Esophagus squamous epithelium (tissue), 5 donors: ENCODE measurements at places on chromosomes 4 and X.

GRCh38 chr4:185232370-185232769, 23.0 kb downstream of the SNX25 start:
- DNase-seq, result no peak

GRCh38 chr4:82705169-82705927, 93.2 kb downstream of the SCD5 start:
- DNase-seq, result no peak

DNA sequence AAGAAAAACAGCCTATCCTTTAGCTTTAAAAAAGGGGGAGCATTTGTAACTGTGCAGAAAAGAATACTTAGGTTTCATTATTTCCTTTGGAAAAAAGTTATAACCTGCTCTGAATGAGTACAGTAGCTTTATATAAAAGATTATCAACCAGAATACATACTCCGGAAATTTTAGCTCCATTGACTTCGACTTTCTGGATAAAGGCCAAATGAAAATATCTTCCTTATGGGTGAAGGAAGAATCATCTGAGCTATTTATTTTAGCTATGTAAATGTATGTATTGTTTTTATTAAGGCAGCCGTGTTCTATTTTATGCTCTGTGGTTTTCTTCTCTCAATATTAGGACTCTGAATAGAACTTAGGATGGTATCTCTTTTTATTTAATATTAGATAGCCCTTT, 69.0 kb upstream of the ETNPPL start:
- no peak for DNase-seq

GRCh38 chr4:42425146-42426065, 28.1 kb downstream of the SHISA3 start:
- no peak for DNase-seq

DNA sequence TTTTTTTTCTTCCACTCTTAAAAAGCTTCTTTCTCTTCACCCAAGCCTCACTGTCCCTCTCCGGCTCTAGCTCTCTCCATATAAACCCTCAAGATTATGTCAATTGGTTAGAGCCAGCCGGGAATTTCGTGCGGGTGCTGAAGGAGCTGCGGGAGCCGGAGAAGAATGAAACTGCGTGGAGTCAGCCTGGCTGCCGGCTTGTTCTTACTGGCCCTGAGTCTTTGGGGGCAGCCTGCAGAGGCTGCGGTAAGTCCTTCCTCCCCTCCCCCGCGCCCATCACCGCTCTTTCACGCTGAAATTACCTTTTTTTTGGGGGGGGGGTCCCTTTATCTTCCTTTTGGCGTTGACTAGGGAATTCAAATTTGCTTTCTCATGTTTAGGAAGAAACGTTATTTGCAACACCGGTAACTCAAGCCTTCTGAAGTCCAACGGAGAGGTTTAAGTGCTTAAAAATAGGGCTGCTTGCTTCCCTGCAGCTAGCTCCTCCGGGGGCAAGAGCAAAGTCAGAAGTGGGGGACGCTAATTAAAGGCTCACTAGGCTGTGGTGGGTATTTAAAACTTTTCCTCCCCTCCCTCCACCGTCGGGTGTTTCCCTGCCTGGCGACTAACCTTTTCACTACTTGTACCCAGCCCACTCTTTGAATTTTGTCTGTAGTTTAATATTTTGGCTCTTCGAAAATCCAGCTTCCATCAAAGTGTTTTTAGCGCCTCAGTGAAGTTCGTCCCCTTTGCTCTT, 491 bp downstream of the COL4A5 start:
- no peak for DNase-seq

DNA sequence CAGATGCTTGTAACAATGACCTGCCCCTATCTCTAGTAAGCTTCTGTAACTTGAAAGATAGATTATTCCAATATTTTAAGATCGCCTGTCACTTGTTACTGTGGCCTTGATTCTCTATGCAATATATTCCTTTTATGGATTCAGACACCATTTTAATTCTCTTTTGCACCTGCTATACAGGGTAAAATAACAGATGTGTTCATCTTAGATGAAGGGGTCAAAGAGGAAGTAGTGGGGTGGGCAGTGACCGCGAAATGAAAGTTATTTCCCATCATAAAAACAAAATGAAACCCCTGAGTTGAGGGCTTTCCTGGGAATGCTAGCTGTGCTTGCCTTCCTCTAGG, 175.9 kb downstream of the TSPAN5 start:
- no peak for DNase-seq

GRCh38 chr4:55068522-55068921, 56.9 kb downstream of the KDR start:
- no peak for DNase-seq

GRCh38 chr4:47349326-47349725, 114.2 kb downstream of the COMMD8 start:
- no peak for DNase-seq

- no peak for DNase-seq
Observed at GRCh38 chr4:47672696-47673095, 165.2 kb downstream of the CORIN start.

DNA sequence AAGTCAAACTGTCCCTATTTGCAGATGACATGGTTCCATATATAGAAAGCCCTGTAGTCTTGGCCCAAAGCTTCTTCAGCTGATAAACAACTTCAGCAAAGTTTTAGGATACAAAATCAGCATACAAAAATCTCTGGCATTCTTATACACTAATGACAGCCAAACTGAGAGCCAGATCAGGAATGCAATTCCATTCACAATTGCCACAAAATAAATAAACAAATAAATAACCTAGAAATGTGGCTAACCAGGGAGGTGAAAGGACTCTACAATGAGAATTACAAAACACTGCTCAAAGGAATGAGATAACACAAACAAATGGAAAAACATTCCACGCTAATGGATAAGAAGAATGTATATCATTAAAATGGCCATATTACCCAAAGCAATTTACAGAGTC, 52.9 kb upstream of the CXCL8 start:
- DNase-seq, result no peak

- no peak for DNase-seq
Observed at GRCh38 chrX:13700380-13700779, 11.5 kb downstream of the RAB9A start.

- DNase-seq, result no peak
Observed at GRCh38 chr4:185395238-185395955, at the start of gene LRP2BP. Gene LRP2BP, minus strand, starts transcription at chr4:185395924. Its CDS starts 17,738 bp downstream, at chr4:185378186.

DNA sequence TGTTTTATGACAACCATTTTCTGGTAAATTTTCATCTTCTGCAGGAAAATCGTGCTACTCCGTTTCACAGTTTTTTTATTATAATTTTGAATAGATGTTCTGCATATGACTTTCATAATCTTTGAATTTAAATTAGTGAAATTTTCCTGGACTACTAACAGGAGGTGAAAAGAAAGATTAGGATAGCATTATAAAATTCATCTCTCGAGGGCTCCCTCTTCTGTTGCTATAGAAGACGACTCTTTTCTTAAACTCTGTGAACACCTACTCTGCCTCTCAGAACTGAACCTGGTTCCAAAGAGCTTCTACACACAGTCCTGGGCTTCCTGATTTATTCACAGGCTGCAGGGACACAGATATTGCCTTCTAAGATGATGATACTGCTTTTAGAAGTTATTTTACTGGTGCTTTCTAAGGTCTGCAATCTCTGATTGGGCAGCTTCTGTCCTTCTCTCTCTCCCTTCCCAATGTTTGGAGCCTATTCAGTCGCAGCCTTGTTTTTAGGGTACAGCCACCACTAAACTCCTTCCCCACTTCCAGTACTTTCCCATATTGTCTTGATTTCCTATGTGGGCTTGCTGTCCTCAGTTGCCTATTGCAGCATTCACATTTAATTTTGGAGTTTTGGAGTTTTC, 10.1 kb upstream of the SAP30 start:
- DNase-seq, result no peak

GRCh38 chr4:57190601-57191481, 80.7 kb upstream of the IGFBP7 start:
- no peak for DNase-seq

DNA sequence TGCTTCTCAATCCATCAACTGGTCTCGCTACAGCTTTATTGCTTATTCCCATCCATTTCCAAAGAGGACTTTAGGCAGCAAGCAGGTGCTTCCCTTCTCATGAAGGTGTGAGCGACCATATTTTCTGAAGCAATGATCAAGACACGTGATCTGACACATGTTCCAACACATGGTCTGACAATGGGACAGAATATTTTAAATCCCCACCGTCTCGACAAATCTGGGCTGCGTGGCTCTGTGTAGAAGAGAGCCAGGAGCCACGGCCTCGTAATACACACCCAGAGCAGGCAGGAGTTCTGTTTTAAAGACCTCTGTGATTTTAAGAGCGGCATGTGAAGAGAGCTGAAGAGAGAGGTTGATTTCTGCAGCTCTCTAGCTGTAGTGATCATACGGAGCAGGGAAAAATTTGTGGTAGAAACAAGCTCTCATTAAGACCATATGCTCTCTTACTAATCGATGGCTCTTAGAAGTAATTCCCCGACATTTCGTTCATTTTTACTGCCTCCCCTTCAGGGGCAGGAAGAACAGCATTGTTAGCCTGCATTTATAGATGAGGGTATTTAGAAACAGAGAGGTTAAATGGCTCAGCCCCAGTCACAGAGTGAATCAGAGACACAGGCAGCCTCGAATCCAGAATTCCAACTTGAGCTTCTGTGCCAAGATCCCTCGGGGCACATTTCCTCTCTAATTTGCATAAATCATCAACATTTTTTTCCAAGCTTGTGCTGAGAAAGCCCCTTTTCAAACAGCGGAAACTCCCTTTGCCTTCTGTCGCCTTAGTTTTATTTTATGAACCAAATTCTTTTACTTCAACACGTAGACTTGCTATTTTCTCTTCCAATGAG, 91.0 kb upstream of the BCOR start:
- DNase-seq, result no peak

- no peak for DNase-seq
Observed at GRCh38 chr4:118225511-118225910, 127.3 kb downstream of the PRSS12 start.

DNA sequence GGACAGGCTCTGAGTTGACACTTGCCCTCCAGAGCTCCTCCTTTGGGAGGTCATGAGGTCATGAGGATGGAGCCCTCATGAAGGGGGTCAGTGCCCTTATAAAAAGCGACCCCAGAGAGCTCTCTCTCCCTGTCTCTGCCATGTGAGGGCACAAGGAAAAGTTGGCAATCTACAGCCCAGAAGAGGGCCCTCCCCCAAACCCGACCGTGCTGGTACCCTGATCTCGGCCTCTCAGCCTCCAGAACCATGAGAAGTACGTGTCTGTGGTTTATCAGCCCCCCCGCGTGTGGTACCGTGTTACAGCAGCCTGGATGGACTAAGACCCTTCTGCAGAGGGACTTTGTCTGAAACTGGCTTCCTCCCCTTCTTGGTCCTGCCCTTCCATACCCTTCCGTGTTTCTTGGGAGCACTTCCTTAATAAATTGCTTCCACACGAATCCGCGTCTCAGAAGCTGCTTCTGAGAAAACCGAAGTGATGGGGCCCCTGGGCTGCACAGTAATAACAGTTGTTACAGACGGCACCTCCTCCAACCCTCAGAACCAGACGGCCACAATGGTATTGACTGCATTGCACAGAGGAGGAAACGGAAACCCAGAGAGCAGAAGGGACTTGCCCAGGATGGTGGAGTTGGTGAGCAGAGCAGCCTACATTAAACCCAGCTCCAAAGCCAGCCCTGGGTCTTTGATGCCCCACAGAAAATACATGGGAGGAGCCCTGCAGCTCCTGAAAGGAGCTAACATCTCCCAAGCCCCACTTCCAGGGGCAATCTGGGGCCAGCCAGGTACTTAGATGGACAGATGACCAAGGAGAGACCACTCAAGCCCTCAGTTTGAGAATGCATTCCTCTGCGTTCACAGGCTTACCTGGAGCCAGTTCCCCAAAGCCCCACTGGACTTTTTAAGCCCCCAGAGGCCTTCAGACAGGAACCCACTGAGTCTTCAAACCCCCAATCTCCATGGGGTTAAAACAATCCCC, 242.7 kb downstream of the BCOR start:
- no peak for DNase-seq

DNA sequence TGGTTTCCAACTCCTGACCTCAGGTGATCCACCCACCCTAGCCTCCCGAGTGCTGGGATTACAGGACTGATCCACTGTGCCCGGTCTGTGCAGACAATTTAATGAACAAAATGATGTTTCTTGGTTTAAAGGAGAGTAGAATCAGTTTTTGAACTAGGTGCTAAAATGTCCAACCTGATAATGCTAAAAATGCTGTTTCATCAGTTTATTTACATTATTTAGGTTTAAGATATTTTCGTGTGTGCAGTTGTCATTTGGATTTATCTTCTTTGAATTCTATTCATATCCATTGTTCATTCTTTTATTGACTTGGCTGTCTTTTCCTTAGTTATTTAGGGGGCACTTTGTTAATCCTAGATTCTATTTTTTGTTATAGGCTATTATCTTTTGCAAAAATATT, 18.0 kb upstream of the GABRB1 start:
- DNase-seq, result no peak

DNA sequence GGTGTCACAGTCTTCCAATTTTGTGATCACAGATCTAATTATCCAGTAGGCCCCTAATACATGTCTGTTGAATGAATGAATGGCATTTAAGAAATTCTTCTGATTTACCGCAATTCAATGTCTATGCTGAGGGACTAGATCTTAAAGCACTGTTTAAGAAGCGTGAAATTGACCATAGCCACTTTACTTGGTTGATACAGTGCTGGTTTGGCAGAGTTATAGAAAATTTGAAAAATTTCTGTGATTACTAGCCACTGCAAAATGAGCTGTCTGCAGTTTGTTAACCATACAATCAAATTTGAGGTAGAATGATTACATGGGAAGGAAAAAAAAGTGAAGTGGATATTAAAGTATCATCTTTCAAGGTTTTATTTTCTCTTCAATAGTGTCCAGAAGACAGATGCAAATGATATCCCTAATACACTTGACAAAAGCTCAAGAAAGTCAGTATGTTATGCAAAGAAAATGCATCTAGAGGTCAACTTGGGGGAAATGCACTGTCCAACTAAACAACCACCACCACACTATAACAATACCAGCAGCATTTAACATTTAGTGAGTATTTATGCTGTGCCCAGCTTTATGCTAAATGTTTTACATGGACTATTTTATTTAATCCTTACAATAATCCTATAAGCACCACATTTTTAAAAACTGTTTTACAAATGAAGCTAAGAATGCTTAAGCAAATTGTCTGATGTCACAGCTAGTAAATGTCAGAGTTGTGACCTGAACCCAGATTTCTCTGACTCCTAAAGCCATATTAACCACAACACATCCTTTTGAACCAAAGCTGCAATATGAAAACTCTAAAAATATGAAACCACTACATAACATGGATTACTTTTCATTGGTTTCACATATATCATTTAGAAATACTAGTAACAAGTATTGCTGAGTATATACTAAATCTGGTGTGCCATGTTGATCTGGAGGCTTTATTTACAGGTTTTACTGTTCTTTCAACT, 217.9 kb upstream of the MAB21L2 start:
- no peak for DNase-seq

GRCh38 chr4:6695660-6696610, 2.3 kb downstream of the S100P start:
- no peak for DNase-seq

- DNase-seq, result no peak
Observed at GRCh38 chr4:67546971-67547370, 1.7 kb upstream of the CENPC start.

GRCh38 chr4:87185146-87185870, 35.1 kb downstream of the KLHL8 start:
- no peak for DNase-seq
